ENCODE measurements at places on chromosomes 2 and 18.

DNA sequence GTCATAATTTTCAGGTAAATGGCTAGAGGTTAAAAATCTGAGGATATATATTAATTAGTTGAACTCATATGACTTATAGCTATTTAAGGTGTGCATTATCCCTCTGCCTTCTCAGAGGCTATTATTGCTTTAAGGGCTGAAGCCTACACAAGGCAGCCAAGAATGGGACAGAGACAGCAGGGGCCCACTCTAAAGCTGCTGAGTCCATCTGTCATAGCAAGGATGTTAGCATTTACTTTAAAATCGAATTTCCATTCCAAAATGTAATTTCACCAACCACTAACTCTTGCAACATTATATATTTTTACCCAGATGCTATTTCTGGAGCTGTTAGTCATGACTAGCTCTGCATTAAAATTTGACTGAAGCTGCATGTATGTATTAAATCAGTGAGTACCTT lies 236.3 kb upstream of the FSIP2 start:
- DNase-seq: no peak

DNA sequence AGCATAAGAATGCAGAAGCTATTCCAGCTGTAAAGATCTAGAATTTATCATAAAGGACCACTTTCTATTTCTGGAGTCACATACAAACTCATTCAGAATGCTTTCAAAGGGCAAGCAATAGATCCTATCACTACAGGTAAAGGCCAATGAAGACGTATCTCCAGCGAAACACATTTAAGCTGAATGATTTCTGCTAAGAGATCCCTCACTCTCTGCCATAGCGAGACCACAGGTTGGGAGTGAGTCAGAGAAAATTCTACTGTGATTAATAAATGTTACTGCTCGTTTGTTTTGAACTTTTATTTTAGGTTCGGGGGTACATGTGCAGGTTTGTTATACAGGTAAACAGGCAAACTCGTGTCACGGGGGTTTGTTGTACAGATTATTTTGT lies 72.5 kb upstream of the NFU1 start:
- no peak for DNase-seq

- no peak for DNase-seq
These were observed 88.7 kb downstream of the ASB1 start for GRCh38 chr2:238515377-238515776.

DNA sequence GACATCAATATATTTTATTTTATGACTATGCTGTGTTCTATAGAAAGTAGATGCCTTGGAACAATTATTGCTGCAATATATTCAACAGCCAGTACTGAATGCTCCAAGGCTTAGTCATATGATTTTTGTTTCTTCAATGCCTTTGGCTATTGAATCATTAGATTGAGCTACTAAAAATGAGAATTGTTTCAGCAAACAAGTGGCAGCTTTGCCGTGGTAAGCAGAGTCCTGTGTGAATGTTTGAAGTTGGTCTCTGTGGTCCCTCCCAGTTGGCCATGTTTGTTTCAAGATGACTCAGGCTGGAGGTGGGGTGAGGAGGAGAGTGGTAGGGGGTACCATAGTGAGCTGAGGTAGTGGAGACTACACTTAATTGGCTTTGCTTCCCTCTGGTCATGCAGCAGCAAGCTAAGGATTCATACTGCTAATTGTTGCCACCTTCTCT lies 198.6 kb upstream of the EPAS1 start:
- peak; percentile 33 for DNase-seq

- DNase-seq: no peak
These were observed 14.9 kb upstream of the E2F6 start for GRCh38 chr2:11480859-11481258.

GRCh38 chr18:31957728-31958127 lies 14.8 kb upstream of the TRAPPC8 start:
- no peak for DNase-seq

GRCh38 chr2:54724560-54725342 lies 1.3 kb downstream of the EML6 start:
- DNase-seq: no peak

GRCh38 chr18:39835303-39836030 lies 2119.6 kb upstream of the PIK3C3 start:
- no peak for DNase-seq

- DNase-seq: no peak
These were observed 45.9 kb downstream of the MARCO start for GRCh38 chr2:118987886-118988285.

GRCh38 chr2:88818381-88818780 lies 126.9 kb downstream of the RPIA start:
- DNase-seq: no peak

DNA sequence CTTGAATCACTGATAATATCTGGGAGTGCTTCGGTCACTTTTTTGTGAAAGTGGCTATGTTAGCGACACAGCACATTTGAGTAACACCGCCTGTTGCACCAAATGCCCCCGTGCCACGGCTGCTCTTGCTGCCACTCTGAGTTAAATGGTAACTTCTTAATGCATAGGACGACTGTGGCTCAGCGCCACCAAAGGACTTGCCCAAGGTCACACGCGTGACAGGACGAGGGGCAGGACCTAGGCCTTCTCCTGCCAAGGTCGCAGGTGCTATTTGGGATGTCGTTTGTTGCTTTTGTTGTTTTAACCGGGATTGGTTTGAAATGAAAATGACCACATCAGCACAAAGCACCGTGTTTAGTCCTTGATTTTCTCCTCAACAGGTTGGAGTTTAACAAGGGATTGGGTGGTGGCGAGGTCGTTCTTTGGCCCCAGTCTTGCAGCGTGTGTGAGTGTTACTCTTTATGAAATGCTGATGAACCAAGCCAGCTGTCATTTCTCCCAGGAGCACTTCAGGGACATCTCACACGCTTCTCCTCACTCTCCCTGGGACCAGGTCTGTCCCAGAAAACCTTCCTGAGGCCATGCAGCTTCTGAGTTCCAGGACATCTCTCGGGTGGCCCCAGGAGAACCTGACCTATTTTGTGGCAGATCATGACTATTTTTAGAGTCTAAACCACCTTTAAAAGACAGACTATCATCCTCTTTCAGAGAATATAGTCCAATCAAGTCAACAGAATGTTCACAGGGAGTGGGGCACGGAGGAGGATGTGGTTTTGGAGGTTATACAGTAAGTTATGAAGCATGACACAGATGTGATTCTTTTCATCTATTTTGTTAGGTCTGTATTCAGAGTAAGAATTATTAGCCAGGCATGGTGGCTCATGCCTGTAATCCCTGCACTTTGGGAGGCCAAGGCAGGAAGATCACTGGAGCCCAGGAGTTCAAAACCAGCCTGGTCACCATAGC lies 49.9 kb downstream of the MTCL1 start:
- no peak for DNase-seq

DNA sequence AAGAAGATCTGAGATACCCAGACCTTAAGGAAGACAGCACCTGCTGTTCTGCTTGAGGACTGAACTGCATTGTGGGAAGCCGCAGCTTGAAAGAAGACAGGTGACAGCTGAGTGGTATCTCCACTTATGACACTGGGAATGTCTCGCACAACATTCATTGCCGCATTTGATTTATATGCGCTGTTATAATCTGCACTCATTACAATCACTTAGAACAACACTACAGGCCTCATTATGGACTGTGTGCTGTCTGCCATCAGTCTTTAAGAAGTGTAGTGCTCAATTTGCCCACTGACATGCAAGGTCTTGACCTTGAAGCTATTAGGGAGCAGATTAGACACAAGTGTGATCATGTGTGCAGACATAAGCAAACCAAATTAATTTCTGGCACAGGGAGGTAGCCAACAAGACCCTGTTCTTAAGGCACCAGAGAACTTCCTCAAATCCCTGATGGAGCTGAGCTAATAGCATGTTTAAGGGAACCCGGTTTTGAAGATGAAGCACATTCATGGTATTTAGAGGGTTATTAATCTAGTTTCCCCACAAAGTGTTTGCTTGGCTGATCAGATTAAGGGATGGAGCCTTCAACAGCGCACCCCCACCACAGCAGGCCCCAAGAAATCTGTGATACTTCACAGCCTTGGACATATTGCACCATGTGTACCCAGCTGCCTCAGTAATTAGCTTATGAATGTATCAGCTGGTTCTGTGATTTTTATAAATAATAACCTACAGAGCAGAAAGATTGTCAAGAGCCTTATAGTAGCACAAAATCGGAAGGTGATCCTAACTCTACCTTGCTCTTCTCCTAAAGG lies 146.8 kb downstream of the SATB2 start:
- DNase-seq: no peak

- DNase-seq: no peak
These were observed 27.6 kb downstream of the MRPL35 start for GRCh38 chr2:86226636-86227520.

- no peak for DNase-seq
These were observed 277.6 kb downstream of the EXOC6B start for GRCh38 chr2:72548081-72548764.

- no peak for DNase-seq
These were observed 11.5 kb downstream of the ASAP2 start for GRCh38 chr2:9217838-9218770.

GRCh38 chr2:207318181-207318628 lies 152.5 kb upstream of the KLF7 start:
- DNase-seq: no peak

GRCh38 chr2:209565896-209566582 lies 142.2 kb downstream of the MAP2 start:
- no peak for DNase-seq

GRCh38 chr2:230412371-230412711 lies 3.7 kb upstream of the SP100 start:
- peak; percentile 69 for DNase-seq

- no peak for DNase-seq
These were observed 57.8 kb downstream of the PDE1A start for GRCh38 chr2:182368996-182369395.

DNA sequence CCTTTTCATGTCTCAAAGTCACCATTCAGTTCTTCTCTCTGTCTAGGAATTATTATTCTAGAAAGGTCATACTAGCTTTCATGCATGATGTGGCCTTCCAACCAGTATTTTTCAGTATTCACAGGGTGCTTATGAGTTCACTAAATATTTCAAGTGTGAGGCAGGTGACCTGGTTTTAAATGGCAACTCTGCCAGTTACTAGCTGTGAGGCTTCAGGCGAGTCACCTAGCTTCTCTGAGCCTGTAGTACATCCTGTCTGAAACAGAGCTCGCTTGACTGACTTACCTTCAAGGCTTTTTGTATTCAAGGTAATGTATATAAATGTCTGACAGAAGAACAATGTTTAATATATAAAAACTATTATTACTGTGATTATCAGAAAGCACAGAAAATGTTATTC lies 19.4 kb upstream of the ACVR1 start:
- no peak for DNase-seq

GRCh38 chr18:54218299-54218698 lies 6.2 kb downstream of the MBD2 start:
- no peak for DNase-seq

DNA sequence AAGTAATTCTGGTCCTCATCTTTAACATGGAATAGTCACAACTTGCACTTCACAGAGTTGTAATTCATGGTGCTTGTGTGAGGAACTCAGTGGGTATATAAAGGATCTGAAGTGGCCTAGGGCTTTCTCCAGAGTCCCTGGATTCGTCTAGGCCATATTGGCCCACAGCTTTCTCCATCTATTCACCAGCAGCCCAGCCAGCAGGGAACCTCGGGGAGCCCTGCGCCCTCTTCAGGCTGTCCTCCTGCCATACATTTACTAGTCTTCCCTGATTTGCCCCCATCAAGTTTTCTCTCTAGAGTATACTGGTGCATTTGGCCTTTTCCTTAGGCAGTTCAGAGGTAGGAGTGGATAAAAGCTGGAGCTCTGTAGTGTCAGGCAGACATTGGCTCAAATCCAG lies 278.3 kb downstream of the MYCN start:
- DNase-seq: peak; percentile 15

DNA sequence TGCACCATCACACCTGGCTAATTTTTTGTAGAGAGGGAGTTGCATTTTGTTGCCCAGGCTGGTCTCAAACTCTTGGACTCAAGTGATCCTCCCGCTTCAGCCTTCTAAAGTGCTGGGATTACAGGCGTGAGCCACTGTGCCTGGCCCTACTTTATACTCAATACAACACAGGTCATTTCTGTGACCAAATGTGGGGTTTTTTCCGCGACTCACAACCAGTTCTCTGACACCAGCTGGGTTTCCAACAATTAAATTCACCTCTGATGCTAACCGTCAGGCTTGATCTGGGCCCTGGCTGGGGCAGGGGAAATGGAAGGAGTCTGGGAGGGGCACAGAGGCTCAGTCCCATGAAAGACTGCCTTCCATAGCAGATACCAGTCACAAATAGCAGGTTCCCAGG lies 64.8 kb upstream of the MCFD2 start:
- no peak for DNase-seq

DNA sequence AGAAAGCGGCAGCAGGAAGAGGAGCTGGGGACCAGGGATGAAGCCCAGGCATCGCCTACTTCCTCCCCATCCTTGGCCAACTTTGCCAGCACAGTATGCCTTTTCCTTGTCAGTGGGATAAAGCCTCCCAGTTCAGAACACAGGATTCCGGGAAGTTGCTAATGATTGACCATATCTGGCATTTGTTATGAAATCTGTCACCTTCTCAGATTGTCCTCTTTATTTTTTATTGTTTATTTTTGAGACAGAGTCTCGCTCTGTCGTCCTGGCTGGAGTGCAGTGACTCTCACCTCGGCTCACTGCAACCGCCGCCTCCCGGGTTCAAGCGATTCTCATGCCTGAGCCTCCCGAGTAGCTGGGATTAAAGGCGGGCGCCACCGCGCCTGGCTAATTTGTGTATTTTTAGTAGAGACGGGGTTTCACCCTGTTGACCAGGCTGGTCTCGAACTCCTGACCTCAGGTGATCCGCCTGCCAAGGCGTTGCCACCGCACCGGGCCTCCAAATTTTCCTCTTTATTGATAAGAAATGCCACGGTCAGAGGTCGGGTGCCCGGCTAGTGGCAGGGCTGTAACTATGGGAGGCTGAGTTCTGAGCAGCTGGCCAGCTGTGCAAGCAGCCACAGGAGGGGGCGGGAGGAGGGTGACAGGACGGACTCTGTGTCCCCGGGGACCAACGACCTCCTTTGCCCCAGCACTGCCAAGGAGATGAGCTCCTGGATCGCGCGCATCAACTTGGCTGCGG lies 24.4 kb downstream of the PSD4 start:
- no peak for DNase-seq

DNA sequence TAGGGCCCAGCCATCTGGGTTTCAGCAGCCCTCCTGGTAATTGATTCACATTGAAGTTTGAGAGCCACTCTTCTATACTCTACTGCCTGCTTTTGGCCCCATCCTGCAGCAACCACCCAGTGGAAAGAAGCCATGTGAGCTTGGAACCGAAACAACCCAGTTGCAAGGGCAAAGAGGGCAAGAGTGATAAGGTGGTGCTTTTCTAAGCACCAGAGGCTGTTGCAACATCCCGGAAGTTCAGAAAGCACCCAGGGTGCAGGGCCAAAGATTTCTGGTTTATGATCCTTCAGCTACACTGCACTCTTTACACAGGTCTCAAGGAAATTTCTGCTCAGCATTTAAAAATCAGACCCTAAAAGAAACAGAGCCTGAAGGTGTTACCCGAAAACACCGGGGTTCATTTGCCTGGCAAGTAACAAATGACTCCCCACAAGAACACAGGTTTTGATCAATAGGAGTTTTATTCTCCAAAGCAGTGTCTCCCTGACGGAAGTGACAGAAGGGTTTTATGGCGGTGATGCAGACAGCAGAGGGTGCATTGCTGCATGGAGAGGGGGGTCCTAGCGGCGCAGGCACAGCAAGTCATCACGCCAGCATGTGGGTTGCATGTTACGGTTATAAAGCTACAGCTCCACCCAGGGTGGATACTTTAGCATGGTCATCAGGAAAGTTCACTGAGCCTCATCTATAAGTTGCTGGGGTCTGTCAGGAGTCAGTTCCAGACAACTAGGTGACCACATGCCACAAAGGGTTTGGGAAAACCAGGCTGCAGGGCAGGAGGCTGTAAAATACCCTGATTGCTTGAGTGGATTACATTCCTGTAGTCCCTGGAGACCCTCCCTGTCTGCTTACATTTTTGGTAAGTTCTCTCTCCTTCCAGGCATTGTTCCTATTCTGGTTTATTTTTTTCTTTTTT lies 28.8 kb upstream of the TMEM37 start:
- DNase-seq: no peak

Measured in inflammatory macrophage treated with lipopolysaccharide for 4 hours (primary cell).